NCI-H1092 treated with DMSO at 0.1 percent for 48 hours (cell line): ENCODE measurements at places on chromosomes 2 and 18.

- peak; percentile 32 for DNase-seq
Measured at GRCh38 chr18:57544936-57545660, 41.4 kb downstream of the FECH start.

- no peak for DNase-seq
Measured at GRCh38 chr18:11136241-11136640, 13.1 kb downstream of the PIEZO2 start.

DNA sequence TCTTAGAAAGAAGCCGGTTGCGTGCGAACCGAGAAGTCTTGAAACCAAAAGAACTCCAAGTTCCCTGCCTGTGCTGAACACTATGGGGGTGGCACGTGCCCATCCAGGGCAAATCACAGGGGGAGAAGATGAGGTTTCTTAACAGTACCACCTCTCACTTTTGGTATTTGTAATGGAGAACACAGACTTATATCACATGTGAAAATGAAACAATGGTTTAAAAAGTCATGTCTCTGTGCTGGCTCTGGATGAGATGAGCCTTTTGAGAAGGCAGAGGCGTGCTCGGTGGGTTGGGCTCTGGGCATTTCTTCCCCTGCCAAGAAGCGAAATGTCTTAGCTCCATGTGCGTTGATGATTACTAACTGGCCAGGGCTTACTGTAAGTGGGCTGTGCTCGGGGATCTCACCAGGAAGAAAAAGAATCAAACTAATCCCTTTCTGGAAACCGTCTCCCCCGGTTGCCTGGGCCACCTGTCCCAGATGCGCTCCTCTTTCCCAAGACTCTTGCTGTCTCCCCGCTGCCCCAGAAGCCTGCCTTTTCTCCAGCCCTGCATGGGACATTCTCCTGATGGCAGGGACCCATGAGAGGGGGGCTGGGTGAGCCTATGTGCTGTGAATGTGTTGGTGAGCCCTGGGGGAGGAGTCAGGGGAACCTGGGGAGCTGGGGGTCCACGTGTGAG, 252.9 kb downstream of the PRKCE start:
- DNase-seq: no peak

GRCh38 chr2:138249207-138249606, 252.4 kb upstream of the SPOPL start:
- DNase-seq: no peak

DNA sequence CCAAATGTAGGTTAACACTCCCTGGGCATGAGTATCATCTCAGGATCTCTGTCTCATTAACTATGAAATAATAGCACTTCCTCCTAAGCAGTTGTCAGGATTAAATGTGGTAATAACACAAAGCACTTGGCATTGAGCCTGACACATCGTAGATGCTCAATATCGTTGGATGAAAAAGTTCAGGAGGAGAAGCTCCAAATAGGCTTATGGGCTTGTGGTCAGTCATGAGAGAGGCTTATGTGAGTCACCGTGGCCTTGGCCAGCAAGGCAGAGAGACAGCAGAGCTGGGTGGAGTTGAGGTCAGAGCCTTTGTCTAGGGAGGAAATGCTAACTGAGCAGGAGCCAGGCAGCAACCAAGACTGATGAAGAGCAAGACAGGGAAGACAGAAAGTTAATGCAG, 68.3 kb upstream of the PPM1B start:
- DNase-seq: no peak

DNA sequence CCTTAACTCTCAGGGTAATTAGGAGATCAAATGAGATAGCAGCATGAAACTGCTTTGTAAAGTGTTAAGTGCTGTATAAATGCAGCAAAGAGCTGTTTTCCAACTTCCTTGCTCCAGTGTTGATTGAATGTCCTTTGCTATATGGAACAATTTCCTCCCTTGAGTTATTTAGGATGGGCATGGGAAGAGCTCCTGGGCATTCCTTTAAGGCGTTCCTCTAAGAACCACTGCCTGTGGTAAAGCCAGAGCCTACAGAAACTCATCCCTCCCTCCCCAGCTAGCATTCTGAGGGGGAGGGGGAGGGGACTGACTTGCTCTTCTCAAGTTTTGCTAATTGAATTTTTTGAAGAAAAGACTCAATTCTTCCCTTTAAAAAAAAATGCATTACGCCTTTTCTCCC, 1.4 kb downstream of the AKAIN1 start:
- no peak for DNase-seq

GRCh38 chr2:68789603-68790002, 55.0 kb downstream of the ARHGAP25 start:
- DNase-seq: no peak

GRCh38 chr2:134020608-134021007, 233.3 kb upstream of the MGAT5 start:
- no peak for DNase-seq

GRCh38 chr2:71530211-71530610, 76.8 kb downstream of the DYSF start:
- DNase-seq: no peak

DNA sequence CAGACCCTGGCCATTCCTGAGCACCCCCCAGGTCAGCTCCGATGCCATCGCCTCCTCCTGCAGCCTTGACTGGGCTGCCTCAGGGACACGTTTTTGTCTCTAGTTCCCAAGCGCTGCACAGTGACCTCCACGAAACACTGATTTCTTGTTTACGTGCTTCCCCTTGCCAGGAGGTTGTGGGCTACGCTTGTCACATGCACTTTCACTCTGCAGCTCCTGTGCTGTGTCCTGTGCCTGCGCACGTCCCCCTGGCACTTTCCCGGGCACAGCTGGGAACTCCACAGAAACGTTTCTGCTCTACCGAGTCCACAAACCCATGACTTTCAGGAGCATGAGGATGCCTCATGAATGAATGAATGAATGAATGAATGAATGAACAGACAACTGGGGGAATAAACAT, 160.6 kb downstream of the LAMA1 start:
- no peak for DNase-seq

- peak; percentile 76 for DNase-seq
Measured at GRCh38 chr2:65432227-65433190, at the start of gene SPRED2. Gene SPRED2 (minus strand): TSS chr2:65432599. CDS start chr2:65431987, 612 bp downstream.

DNA sequence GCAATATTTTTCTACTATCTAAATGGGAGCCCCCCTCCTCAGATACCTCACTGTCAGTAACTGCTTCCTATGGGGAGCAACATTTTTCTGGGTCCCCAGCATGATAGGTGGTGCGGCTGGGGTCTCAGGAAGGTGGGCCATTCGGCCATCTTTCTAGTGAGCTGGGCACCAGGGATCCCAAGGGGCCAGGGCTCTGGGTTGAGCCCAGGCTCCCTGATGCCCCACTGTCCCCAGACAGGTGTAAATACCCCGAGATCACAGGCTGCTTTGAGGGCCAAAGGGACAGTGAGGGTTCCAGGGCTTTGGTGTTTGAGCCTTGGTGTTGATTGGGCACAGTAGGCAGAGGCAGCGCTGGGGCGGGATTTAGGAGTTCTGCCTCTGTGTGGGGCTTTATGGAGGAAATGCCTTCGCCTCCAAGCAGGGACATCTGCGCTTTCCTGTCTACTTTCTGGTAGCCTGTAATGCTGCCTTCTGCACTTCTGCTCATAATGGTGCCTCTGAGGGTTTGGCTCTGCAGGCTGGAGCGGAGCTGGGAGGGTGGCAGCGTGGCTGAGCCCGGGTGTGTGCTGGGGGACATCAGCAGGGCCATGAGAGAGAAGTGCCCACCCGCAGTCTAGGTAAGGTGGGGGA, 5.3 kb downstream of the ITM2C start:
- no peak for DNase-seq

DNA sequence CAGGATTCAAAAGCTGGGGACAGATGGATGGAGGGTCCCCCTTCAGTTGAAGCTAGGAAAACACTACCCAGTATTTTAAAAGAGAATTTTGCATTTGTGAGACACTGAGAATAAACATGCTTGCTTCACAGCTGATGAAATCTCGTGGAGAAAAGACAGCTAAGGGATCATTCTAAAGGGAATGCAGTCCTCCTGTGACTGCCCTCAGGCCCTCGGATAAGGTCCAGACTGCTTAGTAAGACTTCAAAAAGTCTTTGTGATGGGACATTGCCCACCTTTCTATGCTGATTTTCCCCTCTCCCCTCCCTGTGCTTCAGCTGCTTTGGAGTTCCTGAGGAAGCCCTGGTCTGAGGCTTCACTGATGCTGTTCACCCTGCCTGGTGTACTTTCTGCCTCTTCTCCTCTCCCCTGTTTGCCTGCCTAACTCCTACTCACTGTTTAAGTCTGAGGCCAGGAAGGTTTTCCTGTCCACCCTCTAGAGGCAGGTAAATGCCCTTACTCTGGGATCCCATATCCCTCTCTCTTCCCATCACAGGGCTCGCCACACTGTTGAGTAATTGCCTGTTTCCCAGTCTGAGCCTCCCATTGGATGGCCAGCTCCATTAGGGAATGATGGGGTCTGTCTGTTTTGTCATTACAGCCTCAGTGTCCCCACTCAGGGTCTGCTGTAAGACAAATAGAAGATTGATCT, 26.6 kb downstream of the POLE4 start:
- DNase-seq: no peak

DNA sequence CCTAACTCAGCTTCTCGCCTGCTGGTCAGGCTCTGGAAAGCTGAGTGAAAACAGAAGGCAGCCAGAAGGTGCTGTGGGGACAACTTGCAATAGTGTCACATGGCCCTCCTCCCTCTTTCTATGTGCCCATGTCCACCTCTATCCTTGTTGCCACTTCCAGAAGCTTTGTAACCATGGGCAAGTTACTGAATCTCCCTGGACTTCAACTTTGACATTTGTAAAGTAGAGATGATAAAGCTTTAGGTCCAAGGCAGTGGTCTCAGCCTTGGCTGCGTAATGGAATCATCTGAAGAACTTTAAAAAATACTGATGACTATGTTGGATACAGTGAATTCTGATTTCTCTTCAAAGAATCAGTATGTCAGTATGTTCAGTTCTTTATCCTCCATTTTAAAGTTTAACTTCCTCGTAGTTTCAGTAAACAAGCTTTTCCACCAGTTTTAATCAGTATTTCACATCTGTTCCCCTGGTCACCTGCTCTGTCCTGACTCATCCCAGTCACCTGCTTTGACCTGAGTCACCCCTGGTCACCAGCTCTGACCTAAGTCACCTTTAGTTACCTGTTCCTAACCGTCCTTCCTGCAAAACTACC, 245.2 kb upstream of the STON1 start:
- DNase-seq: no peak

GRCh38 chr2:63738019-63738418, 103.7 kb upstream of the UGP2 start:
- no peak for DNase-seq

DNA sequence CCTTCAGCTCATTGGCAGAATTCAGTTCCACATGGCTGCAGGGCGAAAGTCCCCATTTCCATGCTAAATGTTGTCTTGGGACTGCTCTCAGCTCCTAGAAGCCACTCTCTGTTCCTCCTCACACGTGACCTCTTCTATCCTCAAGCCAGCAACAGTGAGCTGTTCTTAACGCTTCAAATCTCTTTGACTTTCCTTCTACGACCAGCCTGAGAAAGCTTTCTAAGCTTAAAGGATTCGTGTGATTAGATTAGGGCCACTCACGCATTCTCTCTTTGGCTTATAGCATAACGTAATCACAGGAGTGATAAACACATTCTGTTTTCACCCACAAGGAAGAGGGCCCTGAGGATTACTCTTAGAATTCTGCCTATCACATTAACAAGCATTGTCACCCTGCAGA, 29.8 kb upstream of the LAMA1 start:
- DNase-seq: no peak

GRCh38 chr2:128490881-128491691, 172.4 kb upstream of the HS6ST1 start:
- DNase-seq: no peak

DNA sequence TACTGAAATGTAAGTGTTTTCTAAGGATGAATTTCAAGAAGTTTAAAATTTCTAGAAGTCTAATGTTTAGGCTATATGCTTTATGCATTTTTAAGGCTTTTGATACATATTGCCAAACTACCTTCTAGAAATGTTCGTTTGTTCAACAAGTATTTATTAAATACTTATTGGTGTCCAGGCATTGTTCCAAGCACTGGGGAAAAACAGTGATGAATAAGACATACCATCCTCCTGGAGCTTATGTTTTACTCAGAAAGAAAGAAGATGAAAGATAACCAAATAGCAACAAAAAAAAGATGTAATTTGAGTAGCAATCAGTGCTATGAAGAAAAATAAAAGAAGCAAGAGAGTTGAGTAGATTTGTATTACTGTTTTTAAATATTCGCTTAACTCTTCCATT, 692.9 kb downstream of the SLC4A3 start:
- no peak for DNase-seq

GRCh38 chr2:104938231-104938941, 84.5 kb downstream of the POU3F3 start:
- DNase-seq: no peak

- DNase-seq: no peak
Measured at GRCh38 chr2:71151620-71152019, 21.2 kb downstream of the MPHOSPH10 start.

- no peak for DNase-seq
Measured at GRCh38 chr2:3277050-3277747, 100.4 kb downstream of the EIPR1 start.

DNA sequence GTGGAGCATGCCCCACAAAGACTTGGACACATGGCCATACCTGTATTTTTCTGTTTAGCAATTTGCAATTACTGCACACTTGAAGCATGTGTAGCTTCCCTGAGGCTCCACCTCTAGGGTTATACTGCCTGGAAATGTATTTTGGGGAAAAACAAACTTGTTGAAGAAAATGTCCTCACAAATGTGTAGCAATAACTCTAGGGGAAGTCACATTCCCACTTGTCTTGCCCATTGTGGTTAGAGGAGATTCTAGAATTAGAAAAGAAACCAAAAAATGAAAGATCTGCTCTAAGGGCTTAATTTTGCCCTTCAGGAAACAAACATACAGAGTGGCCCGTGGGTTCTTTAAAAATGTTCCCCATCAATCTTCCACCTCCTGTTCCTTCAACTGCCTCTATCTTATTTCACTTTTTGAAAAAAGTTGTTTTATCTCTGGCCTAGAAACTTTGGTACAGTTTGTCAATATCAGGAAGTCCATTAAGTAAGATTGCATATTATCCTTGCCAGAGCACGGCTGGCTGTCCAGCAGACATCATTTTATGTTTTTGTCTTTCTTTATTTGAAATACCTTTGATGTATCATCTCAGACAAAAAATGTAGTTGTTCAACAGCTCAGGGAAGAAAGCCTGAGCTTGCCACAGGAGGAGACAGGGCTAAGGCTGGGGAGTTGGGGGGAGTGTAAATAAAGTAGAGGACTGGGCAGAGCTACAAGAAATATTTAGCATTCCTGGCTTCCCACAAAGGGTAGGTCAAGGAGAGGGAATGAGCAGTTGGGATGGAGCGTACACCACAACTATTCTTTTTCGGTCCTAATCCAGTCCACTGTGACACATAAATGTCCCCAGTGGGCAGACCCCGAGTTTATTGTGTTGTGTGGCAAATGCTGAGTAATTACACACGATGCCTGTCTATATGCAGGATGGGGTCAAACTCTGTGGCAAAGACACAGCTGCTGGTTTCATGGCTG, 96.8 kb upstream of the CDC42EP3 start:
- DNase-seq: no peak

- DNase-seq: no peak
Measured at GRCh38 chr18:76823161-76823538, 793 bp downstream of the ZNF236 start.

DNA sequence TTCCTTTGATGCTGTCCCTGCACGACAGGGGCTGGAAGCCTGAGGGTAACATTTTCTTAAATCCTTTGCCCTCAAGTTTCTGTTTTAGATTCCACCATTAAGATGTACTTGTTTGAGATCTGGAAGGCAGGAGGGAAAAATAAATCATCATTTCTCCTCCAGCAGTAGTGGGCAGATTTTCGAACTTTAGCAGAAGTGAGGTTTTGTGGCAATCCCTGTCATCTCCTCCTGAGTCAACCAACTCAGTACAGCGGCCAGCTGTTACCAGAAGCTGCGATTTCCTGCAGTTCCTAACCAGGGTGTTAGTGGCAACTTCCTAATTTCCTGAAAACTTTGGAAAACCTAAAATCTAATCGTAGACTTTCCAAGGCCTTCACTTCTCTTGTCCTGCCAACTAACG, 517.2 kb upstream of the ACVR2A start:
- no peak for DNase-seq
